ENCODE measurements at places on chromosomes 3 and 15.

- DNase-seq, result no peak
These were observed 26.6 kb downstream of the SEMA7A start for GRCh38 chr15:74406992-74407705.

DNA sequence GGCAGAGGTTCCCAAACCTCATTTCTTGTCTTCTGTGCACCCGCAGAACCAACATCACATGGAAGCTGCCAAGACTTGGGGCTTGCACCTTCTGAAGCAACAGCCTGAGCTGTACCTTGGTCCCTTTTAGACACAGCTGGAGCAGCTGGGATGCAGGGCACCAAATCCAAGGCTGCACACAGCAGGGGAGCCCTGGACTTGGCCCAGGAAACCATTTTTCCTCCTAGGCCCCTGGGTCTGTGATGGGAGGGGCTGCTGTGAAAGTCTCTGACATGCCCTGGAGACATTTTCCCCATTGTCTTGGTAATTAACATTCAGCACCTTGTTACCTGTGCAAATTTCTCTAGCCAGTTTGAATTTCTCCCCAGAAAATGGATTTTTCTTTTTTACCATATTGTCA lies 33.6 kb upstream of the TMEM45A start:
- no peak for DNase-seq

GRCh38 chr15:28003302-28004037 lies 95.6 kb downstream of the OCA2 start:
- DNase-seq, result no peak

DNA sequence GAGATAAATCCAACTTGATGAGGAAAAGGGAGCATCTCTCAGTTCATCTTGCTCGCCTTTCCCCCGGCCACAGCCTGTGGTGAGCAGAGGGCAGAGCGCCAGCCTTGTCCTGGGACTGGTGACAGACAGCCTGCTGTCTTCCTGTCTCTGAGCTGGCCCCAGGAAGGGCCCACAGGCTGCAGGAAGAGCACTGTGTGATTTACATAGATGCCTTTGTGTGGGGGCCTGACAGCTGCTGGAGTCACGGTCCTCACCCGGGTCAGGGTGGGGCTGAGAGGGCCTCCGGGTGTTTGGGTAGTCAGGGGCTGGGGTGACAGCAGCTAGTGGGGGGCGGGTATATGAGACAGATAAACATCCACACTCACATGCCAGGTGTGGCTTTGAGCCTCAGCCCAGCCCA lies 29.3 kb downstream of the PLA2G4D start:
- DNase-seq, result no peak

DNA sequence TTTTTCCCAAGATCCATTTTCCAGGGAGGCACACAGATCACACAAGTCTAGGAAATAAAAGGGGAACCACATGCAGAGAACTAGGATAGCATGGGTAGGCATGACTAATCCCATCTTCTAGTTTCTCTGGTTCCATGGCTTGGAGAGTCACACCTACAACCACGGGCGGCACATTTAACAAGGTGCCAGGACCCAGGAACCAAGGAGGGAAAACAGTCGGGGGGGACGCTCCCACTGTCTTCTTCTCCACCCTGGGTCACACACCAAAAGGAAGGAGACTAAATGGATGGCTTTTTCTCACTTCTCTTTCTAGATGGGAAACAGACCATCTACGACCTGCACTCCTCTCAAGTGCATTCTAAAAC lies 4.6 kb upstream of the SMCO1 start:
- no peak for DNase-seq

DNA sequence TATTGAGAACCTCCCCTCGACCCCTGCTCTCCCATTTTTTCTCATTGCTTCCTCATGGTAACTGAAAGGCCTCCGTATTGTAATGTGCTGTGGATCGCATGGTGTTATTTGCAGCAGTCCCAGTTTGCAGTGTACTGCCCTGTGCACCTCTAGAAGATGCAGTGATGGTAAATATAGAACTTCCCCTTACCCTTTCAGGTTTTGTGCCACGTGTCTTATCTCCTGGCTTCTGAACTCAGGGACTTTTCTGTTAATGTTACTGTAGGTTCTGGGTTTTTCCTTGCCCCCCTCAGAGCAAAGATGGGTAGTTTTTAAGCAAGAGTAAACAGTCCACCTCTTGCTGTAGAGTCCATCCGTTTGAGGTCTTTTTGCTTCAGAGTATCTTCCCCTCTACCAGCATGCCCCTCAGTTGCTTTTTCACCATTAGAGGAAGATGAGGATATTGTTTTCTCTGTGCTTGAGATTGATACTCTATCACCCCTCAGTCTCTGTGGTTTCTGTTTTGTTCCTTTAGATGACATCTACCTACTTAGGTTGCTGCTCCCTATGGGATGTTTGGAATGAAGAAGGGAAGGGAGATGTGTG lies 22.4 kb downstream of the CHD2 start:
- DNase-seq, result no peak

- DNase-seq, result no peak
These were observed 67.7 kb upstream of the ATP11B start for GRCh38 chr3:182725372-182726251.

DNA sequence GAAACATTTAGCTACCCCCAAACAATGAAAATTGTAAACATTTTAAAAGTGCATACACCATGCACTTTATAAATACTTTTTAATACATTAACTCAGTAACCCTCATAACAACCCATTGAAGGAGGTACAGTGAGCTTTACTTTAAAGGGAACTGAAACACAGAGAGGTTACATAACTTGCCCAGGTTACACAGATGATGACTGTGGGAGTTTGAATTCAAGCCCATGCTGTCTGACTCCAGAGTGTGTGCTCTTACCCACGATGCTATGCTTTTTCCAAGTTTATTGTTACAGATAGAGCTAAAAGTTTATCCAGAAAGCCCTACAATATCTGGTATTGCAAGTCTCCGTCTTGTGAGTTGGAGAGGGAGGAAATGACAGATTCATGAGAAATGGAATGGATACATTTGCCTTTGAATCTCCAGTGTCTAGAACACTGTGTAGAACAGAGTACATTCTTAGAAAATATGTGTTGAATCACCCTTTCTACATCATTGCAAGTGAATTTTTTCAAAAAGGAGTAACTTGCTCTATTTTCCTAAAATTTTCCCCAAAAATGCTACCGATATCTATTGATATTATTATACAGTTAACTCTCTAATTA lies 428.3 kb downstream of the NAALADL2 start:
- no peak for DNase-seq

GRCh38 chr3:62669161-62669560 lies 206.1 kb downstream of the CADPS start:
- no peak for DNase-seq

GRCh38 chr15:49379996-49380395 lies 43.0 kb upstream of the FGF7 start:
- no peak for DNase-seq
